ELR (cell line): ENCODE measurements at places on chromosomes 16 and 17.

- DNase-seq, result peak; percentile 61
Measured at GRCh38 chr17:38428643-38429371, 543 bp downstream of the ARHGAP23 start.

GRCh38 chr17:36861531-36861930 lies 75.7 kb upstream of the LHX1 start:
- DNase-seq, result no peak

DNA sequence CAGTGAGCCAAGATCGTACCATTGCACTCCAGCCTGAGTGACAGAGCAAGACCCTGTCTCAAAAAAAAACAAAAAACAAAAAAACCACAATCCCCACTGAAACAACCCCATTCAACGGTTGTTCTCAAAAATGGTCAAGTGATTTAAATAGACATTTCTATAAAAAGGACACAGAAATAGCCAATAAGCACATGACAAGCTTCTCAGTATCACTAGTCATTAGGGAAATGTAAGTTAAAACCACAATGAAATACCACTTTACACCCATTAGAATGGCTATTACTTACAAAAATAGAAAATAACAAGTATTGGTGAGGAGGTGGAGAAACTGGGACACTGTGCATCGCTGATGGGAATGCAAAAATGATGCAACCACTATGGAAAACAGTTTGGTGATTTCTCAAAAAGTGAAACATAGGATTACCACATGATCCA lies 26.6 kb upstream of the MYLK3 start:
- DNase-seq, result no peak

DNA sequence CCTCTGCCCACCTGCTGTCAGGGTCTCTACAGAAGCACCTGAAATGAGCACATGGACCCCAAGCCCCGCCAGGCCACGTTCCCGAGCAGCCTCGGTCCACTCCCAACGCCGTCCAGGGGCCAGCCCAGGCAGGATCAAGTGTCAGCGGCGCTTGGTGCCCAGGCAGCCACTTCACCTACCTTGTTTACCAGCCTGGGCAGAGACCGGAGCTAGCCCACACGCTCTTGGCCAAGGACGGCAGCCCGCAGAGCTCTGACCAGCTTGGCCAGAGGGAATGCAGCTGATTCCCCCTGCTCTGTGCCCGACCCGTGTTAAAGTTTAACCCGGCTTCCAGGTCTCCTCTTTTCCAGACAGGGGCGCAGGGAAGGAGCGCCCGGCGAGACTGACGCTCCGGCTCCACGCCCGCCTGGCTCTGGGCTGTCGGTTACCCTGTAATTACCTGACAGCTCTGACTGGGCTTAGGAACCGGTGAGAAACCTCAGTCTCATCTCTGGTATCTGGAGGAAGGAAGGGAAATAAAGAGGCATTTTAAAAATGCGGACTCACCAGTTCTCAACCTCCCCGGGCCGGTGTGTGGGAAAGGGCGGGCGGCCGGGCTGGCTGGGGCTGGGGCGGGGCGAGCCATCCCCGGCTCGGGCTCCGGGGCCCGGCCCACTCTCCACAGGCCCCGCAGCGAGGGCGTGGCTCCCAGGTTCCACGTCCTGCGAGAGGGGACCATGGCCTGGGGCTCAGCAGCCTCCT lies 4.6 kb downstream of the KIFC3 start:
- no peak for DNase-seq

- no peak for DNase-seq
Measured at GRCh38 chr16:77037696-77038347, 153.2 kb upstream of the MON1B start.

DNA sequence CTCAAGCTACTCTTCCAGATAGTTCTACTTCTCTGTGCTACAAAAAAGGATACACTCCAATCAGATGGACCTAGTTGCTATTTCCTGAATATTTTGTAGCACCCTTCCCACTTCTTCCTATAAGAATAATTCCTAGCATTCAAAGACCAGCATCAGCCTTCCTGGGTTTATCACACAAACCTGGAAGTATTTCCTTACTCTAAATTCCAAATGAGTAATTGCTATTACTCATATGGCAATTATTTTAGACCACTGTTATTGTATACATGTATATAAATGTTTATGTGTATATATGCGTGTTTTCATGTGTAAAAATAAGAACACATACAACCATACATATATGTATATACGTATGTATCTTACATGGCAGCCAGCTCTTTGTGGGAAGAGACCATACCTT lies 130.6 kb downstream of the MYO1D start:
- DNase-seq, result peak; percentile 73

DNA sequence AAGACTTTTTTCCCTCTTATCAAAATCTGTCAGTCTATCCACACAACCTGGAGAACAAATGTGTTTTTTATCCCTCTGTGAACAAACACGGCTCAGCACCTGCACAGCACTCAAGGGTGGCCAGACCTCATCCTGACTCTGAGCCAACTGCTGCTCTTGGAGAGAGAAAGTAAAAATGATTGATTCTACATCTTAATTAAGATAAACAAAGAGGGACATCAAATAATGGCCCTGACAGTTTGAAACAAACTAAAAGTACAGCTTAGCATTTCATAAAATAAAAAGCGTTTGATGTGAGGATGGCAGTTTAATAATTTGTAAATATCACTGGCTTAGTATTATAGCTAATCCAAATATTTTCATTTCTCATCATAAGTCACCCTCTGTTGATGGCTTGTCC lies 106.2 kb downstream of the SNX11 start:
- no peak for DNase-seq

- no peak for DNase-seq
Measured at GRCh38 chr17:75849724-75850123, 5.4 kb downstream of the WBP2 start.

DNA sequence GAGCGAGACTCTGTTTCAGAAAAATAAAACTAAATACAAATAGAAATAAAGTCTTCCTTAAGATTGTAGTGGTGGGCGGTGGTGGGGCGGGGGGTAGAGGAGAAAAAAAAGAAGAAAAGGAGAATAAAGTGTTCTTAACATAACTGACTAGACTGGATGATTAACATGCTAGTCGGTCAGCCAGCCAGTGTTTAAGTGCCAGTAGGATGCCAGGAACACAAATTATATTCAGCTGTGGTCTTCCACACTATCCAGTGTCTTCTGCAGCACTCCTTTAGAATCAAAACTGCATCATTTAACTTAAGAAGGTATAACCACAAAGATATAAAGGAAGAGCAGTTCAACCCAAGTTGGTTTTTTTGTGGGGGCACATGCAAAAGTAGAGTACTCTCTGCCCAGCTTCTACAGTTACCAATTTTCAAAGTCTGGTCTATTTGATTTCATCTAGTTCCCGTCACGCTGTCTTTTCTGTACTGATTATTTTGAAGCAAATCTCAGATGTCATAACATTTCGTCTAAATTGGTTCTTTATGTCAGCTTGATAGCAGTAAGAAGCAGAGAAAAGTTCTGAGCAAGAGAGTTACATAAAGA lies 15.8 kb downstream of the HEATR3 start:
- DNase-seq, result no peak

- DNase-seq, result no peak
Measured at GRCh38 chr17:75475851-75476250, 19.4 kb downstream of the TMEM94 start.

- DNase-seq, result peak; percentile 26
Measured at GRCh38 chr17:72613396-72613795, 479.1 kb downstream of the SLC39A11 start.

DNA sequence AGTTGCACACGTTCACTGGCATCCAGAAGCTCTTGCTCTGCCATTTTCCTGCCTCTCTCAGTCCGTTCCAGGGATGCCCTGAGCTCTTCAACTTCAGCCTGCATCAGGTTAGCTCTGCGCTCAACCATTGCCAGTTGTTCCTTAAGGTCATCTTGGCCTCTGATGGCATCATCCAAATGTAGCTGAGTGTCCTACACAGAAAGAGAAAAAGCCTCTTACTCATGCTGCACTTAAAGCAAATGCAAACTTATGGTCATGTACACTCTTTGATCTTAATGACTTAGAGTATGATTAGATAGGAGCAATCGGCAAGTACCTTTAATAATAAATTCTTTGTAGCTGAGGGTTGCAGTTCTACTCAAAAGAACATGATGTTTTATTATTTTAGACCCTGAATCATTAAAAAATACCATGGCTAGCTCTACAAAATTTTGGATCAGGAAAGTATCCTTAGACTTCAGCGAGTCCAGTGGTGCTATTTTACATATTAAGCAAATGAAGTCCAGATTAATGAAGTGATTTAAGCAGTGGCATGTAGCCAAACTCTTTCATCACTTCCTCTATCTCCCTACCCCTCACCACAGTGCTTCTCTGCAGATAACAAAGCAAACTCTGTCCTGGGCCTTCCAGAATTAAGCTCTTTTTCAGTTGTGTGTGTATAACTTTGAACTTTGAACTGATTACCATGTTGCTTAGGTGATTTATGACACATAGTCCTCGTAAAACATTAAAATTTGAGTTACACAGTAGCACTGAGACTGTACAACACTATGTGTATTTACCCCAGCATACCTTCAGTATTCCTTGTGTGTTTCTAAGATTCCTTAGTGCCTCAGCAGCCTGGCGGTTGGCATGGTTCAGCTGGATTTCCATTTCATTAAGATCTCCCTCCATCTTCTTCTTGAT lies 22.1 kb downstream of the MYH4 start:
- DNase-seq, result no peak

GRCh38 chr17:60743799-60744198 lies 66.1 kb downstream of the BCAS3 start:
- DNase-seq, result peak; percentile 46

DNA sequence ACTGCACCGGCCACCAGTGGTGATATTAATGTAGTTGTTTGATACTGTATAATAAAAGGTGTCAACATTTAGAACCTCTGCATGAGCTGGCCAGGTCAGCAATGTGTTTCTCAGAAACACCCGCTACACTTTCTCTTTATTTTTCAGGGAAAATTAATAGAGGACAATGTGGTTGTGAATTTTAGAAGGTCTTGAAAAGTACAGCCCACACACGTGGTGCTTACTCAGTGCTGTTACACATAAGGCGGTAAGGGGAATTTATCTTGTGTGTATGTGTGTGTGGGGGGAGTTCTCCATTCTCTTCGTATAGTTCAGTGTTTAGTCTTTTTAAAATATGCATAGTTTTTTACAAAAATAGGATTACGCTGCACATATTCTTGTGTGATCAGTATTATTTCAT lies 4.4 kb upstream of the ZFP1 start:
- no peak for DNase-seq

- peak; percentile 83 for DNase-seq
Measured at GRCh38 chr17:61474235-61474927, 22.2 kb downstream of the TBX4 start.

DNA sequence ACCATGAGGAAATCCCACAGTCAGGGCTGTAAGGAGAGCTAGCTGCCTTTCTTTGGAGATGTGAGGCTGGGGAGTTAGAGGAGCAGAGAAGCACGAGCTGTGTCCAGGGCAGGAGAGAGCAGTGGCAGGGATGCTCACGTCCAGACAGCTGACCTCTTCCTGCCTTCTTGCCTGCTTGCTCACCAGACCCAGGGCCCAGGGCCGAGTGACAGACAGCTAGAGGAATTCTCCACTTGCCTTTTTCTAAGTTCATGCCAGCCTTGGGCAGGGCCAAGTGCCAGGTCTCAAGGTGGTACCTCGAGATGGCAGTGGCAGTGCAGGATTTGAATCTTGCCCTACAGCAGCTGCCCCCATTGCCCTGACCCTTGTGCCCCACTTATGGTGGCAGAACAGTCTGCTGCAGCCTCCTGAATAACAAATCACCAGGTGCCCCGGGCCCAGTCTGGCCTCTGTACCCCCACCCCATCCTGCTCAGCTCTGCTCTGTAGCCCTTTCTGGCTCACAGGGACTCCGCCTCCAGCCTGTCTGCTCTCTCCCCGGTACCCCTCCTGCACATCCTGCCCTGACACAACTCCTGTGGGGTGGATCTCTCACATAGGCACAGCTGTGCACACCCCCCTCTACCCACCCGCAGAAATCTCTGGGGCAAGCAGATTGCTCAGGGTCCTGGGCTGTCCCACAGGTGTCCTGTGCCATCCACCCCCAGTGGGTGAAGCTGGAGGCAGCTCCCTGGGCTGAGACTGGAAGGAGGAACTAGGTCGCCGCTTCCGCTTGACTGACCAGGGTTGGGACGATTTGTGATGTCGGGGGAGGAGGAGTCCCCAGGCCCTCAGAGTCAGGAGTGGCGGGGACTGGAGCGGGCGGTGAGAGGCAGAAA lies 25.9 kb downstream of the GRIN2C start:
- peak; percentile 63 for DNase-seq

GRCh38 chr16:67246081-67246755 lies 1.1 kb downstream of the FHOD1 start:
- peak; percentile 85 for DNase-seq

GRCh38 chr16:80852261-80852872 lies 48.0 kb upstream of the CDYL2 start:
- peak; percentile 56 for DNase-seq

DNA sequence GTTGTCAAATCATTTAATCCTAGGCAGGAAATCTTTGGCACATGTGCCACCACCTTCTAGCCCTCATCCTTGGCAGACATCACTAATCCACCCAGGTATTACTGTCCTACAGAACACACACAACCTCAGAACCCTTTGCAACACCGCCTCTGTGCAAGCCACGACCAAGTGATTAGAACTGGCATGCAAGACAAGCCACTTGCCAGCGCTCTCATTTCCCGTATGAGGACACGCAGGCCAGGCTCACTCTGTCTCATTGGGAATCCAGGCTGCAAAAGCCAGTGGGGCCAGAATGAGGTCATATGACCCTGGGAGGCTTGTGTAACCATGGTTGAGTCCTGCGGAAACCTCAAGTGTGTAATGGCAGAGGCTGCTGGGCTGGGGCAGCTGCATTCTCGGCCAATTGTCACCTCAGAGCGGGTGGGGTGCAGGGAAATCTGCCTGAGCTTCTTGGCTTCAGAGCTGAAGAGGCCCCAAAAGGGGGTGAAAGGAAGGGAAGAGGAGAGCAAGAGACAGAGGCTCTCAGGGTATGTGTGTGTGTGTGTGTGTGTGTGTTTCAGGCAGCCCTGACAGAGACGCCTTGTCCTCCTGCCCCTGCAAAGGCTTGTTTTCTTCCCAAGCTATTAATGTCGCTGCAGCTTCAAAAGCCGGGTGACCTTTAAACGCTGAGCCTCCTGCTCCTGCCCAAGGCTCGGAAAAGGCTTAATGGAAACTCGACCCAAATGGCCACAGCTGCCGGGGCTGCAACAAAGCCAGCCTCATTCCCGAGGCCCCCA lies 43.2 kb upstream of the MRPS23 start:
- peak; percentile 99 for DNase-seq

GRCh38 chr17:65139101-65139764 lies 2.1 kb downstream of the RGS9 start:
- DNase-seq, result no peak

GRCh38 chr16:68710211-68710610 lies 26.9 kb upstream of the CDH1 start:
- DNase-seq, result no peak

DNA sequence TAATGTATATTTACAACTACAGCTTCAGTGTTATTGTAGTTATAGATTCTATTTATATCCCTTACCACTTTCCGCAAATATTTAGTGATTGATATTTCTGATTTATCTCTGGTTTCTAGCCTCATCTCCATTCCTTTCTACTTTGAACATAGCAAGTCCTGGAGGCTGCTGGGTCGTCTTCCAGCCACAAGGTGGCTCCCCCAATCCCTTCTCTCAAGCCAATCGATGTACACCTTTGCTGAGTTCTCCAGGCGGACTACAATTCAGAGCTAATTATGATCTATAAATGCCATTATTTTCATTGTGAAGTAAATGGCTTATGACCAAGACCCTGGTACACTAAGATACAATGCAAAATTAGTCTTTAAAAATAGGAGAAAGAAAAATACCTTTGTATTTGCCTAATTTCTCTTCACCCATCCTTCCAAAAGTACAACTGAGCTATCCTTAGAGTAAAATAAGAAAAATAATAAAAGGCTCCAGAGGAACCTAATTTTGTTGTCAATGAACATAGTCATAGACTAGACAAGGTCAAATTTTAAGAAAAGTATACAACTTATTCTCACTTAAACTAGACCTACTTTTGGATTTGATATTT lies 122.1 kb downstream of the SKAP1 start:
- DNase-seq, result peak; percentile 81
